ENCODE measurements at places on chromosomes 6 and 20. TPM values are rescaled to one million over a fixed set of nuclear protein-coding genes. Genes with fewer than 3 reads are reported as not detected.
A peak's percentile ranks its signal among the peaks of the same experiment; 100 is the strongest.

DNA sequence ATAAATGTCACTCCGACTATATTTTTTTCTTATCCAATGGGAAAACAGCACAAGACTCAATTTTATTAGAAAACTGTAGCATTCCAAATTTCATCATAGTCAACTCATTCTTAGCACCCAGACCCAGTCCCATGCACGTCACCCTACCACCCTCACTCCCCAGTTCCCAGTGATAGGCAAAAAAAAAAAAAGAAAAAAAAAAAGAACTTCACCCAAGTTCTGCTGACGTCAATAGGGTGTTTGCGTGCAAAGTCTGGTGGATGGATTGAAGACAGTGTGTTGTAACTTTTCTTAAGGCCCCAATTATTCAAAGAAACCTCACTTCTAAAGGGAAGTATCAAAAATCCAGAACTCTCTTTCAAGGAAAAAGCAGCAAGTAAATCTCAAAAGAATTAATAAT is 213.9 kb upstream of the PRDM1 start:
- H3K36me3 ChIP-seq = no peaks in the 10 kb centered on the region
- no peak overlapping the region for H3K27ac ChIP-seq
- no peak for DNase-seq

- no peak overlapping the region for H3K4me3 ChIP-seq
- H3K27ac ChIP-seq = no peak overlapping the region
- no peaks in the 10 kb centered on the region for H3K36me3 ChIP-seq
- DNase-seq = no peak
- H3K4me1 ChIP-seq = no peaks in the 10 kb centered on the region
- H3K27me3 ChIP-seq = no peaks in the 10 kb centered on the region
Observed at GRCh38 chr6:107531868-107532267, 42.0 kb downstream of the SOBP start.

GRCh38 chr20:46649650-46649949 is 1.7 kb downstream of the SLC13A3 start:
- no peaks in the 10 kb centered on the region for H3K27me3 ChIP-seq
- H3K27ac ChIP-seq = no peak overlapping the region
- no peak for DNase-seq
- H3K36me3 ChIP-seq = no peaks in the 10 kb centered on the region
- H3K4me3 ChIP-seq = no peak overlapping the region
- no peaks in the 10 kb centered on the region for H3K4me1 ChIP-seq

DNA sequence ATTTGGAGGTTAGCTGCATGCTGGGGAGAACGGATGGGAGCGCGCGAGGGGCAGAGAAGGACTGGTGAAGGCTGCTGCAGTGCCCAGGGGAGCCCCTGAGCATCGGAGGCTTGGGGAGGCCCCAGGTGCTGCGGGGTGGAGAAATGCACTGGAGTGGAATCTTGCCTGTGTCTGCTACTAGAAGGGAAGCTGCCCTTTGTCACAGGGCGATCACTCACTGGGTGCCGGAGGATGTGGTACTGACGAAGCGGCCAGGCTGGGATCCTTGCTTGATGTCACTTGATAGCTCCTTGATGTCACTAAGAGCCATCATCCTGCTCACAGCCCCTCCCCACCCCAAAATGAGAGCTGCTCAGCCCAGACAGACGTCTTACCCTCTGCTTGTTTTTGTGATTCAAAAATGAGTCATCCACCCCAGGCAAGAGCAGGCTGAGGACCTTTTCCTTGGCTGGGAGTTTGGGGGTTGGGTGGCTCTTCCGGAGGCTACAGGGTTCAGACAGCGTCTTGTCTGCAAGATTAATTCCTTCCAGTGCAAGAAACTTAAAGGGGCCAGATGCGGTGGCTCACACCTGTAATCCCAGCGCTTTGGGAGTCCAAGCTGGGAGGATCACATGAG is 62.6 kb upstream of the PMEPA1 start:
- no peaks in the 10 kb centered on the region for H3K36me3 ChIP-seq
- no peaks in the 10 kb centered on the region for H3K27me3 ChIP-seq
- no peak overlapping the region for H3K4me3 ChIP-seq
- H3K27ac ChIP-seq = no peak overlapping the region

DNA sequence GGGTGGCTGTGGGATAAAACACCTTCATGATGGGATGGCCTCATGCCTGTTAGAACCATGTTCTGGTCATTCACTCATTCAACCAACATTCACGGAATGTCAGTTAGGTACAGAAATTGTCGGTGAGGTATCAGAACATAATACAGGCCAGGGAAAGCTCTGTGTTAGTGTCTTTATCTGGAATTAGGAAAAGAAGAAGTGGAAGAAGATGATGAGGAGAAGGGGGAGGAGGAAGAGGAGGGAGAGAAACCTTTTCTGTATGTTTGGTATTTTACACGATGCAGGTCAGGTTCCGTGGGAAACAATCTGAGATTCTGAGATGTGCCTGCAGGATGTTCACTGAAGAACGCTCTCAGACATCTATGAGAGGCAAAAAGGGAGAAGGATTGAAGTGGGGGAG is 5.6 kb downstream of the ADTRP start:
- H3K27ac ChIP-seq = no peak overlapping the region
- no peak for DNase-seq
- peaks cover 10% of the 10 kb centered on the region for H3K4me1 ChIP-seq
- H3K27me3 ChIP-seq = no peaks in the 10 kb centered on the region
- no peaks in the 10 kb centered on the region for H3K36me3 ChIP-seq

DNA sequence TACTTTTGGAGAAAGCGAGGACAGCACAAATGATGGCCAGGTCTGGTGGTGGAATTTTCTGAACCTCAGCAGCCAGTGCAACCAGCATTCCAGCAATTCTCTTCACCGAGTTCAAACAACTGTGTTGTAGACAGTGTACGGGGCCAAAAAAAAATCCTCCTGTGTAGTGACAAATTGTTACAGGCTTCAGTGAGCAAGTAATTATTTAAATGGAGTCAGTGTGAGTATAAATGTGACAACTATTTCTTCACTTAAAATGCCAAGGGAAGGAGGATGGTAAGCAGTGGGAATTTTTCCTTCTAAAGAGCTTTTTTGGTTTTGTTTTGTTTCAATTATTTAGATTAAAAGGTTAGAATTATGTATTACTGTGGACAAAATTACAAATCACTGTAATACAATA is 154.1 kb downstream of the TMEM242 start:
- H3K27ac ChIP-seq = no peak overlapping the region
- no peak overlapping the region for H3K4me3 ChIP-seq
- no peaks in the 10 kb centered on the region for H3K4me1 ChIP-seq

GRCh38 chr6:473768-474452 is 82.4 kb downstream of the IRF4 start:
- no peaks in the 10 kb centered on the region for H3K4me1 ChIP-seq
- H3K4me3 ChIP-seq = no peak overlapping the region
- no peaks in the 10 kb centered on the region for H3K36me3 ChIP-seq
- no peaks in the 10 kb centered on the region for H3K27me3 ChIP-seq
- no peak overlapping the region for H3K27ac ChIP-seq
- DNase-seq = no peak

GRCh38 chr6:42405021-42405420 is 46.7 kb downstream of the TRERF1 start:
- DNase-seq = no peak
- peaks cover 5% of the 10 kb centered on the region for H3K4me1 ChIP-seq
- no peak overlapping the region for H3K4me3 ChIP-seq
- no peaks in the 10 kb centered on the region for H3K27me3 ChIP-seq
- no peak overlapping the region for H3K27ac ChIP-seq

DNA sequence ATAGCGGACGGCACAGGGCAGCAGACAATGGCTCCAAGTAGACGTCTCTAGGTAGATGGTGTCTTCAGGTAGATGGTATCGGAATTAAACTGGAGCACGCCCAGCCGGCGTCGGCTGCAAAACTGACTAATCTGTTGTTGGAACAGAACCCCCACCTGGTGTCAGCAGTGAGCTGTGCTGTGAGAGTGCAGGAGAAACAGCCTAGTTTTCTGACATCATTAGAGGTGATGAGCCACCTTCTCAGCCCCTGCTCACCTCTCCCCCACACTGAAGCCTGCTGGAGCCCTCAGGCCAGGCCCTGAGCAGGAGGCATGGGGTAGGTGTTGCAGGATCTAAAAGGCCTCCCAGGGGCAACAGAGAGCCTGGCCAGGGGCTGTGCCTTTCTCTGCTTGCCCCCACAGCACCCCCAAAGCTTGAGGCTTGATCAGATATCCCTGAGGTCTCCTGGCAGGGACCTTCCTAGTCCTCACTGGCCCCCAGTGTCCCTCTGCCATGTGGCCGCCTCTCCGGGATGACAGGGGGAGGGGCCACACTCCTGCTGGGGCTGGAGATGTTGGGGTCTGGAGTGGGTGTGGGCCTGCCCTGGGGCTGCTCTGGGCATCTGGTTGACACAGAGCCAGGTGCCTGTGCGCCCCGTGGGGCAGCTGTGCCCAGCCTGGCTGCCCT is 6.9 kb upstream of the HELZ2 start:
- DNase-seq = peak; percentile 80
- H3K4me3 ChIP-seq = no peak overlapping the region
- no peaks in the 10 kb centered on the region for H3K36me3 ChIP-seq
- no peaks in the 10 kb centered on the region for H3K27me3 ChIP-seq

- peak; percentile 44 for DNase-seq
- H3K36me3 ChIP-seq = peaks cover 3% of the 10 kb centered on the region
- H3K27me3 ChIP-seq = no peaks in the 10 kb centered on the region
- no peak overlapping the region for H3K27ac ChIP-seq
Observed at GRCh38 chr20:3101737-3102574, 17.4 kb upstream of the AVP start.

- H3K4me3 ChIP-seq = no peak overlapping the region
- H3K27me3 ChIP-seq = no peaks in the 10 kb centered on the region
- no peak for DNase-seq
- H3K27ac ChIP-seq = no peak overlapping the region
- H3K4me1 ChIP-seq = no peaks in the 10 kb centered on the region
- no peaks in the 10 kb centered on the region for H3K36me3 ChIP-seq
Observed at GRCh38 chr6:159416891-159417560, 247.8 kb downstream of the FNDC1 start.

- no peaks in the 10 kb centered on the region for H3K36me3 ChIP-seq
- H3K27ac ChIP-seq = peak overlapping the region; percentile 53
- H3K27me3 ChIP-seq = no peaks in the 10 kb centered on the region
- H3K4me1 ChIP-seq = no peaks in the 10 kb centered on the region
- DNase-seq = no peak
Observed at GRCh38 chr6:152698692-152699091, 995 bp downstream of the MYCT1 start.

Gene PM20D2
- 29.7 TPM for total RNA-seq

Gene CCN6
- total RNA-seq = not detected

Gene EYA2
- 10.6 TPM for total RNA-seq

Gene GJA1
- total RNA-seq = 180 TPM

Gene SPATA25
- total RNA-seq = 8.8 TPM

Gene SALL4
- total RNA-seq = 13.6 TPM

All from thyroid gland (tissue), 4 donors.